ENCODE measurements at places on chromosomes 5 and 9. TPM values are rescaled to one million over a fixed set of nuclear protein-coding genes. Genes with fewer than 3 reads are reported as not detected.

DNA sequence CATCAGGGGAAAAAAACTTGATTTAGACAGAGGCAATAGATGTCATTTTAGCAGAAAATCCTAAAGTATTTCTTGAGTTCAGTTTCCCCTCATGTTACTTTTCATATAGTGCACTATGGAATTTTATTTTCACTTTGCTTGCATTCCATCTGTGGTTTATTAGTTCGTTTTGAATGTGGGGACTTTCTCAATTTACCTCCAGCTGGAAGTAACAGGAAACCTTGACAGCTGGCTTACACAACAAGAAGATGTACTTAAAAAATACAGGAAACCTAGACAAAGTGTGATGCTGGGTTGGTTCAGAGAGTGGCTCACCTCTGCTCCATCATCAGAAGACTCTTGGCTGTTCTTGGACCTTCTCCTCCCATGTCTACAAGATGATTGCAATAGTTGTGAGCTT is 567.0 kb downstream of the CETN3 start:
- no peaks in the 10 kb centered on the region for H3K27me3 ChIP-seq
- no peak for DNase-seq
- H3K27ac ChIP-seq: no peak overlapping the region
- H3K4me1 ChIP-seq: no peaks in the 10 kb centered on the region

DNA sequence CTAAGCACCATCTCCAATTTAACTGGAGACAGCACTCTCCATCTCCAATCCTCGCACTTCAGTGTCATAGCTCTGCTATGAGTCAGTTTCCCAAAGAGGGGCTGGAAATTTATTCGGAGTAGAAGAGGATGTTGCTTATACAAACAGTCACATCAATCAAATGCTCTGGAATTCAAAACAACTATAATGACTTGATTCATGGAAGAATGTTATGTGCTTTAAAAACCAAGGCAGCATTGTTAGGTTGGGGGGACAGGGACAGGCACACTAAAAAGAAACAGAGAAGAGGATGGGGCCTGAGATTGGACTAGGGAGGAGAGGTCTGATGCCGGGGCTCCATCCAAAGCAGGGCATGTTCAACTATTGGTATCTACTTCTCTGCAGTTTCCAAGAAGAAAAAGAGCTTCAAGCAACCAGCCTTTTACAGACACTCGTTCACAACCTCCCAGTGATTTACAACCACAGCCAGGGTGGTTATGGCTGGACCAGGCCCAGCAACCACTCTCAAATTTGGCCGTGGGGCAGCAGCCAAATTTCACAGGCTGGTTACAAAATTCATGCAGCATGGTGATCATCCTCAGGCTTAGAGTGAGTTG is 117.5 kb upstream of the ZNF366 start:
- peaks cover 23% of the 10 kb centered on the region for H3K4me1 ChIP-seq
- no peaks in the 10 kb centered on the region for H3K27me3 ChIP-seq
- no peak for DNase-seq
- H3K4me3 ChIP-seq: no peak overlapping the region

- peak overlapping the region; percentile 93 for H3K27ac ChIP-seq
- no peak overlapping the region for H3K4me3 ChIP-seq
- H3K36me3 ChIP-seq: no peaks in the 10 kb centered on the region
- no peaks in the 10 kb centered on the region for H3K27me3 ChIP-seq
- peaks cover 49% of the 10 kb centered on the region for H3K4me1 ChIP-seq
Observed at GRCh38 chr5:150136305-150137167, 19.1 kb downstream of the PDGFRB start.

DNA sequence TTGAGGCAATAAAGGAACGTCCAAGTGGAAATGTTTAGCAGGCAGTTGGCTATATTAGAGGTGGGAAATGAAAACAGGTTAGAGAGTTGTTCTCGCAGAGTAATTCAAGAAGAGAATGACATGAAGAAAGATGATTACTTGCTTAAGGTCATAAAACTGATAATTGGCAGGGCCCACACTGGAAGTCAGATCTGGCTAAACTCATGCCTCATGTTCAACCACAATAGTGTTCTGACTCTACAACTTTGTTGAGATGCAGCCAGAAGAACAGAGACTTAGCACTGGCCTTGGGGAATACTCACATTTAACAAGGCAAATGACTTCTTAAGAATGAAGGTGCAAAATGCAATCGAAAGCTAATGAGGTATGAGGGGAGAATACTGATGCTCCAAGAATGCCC is 27.2 kb upstream of the TNFSF8 start:
- H3K36me3 ChIP-seq: no peaks in the 10 kb centered on the region
- DNase-seq: no peak

GRCh38 chr5:83440826-83441225 is 30.7 kb upstream of the VCAN start:
- no peak overlapping the region for H3K27ac ChIP-seq
- H3K27me3 ChIP-seq: no peaks in the 10 kb centered on the region
- no peak for DNase-seq
- H3K4me3 ChIP-seq: no peak overlapping the region
- H3K36me3 ChIP-seq: no peaks in the 10 kb centered on the region

DNA sequence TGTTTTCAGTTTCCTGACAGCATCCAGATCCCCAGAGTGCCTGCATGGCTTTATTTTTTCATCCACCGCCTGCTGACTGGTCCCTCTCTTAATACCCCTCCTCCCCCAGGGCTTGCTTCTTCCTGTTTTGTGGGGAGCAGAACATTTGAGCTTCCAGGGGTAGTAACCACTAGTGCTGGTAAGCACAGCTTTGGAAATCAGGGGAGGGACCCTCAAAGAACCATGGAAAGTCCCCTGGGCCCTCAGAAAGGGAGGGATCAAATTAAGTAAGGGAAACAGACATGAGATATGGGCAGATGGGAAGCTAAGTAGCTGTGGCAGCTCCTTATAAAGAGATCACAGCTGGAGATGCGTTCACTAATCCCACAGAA is 26.8 kb downstream of the GRIA1 start:
- no peak for DNase-seq
- H3K4me1 ChIP-seq: no peaks in the 10 kb centered on the region
- no peaks in the 10 kb centered on the region for H3K36me3 ChIP-seq

DNA sequence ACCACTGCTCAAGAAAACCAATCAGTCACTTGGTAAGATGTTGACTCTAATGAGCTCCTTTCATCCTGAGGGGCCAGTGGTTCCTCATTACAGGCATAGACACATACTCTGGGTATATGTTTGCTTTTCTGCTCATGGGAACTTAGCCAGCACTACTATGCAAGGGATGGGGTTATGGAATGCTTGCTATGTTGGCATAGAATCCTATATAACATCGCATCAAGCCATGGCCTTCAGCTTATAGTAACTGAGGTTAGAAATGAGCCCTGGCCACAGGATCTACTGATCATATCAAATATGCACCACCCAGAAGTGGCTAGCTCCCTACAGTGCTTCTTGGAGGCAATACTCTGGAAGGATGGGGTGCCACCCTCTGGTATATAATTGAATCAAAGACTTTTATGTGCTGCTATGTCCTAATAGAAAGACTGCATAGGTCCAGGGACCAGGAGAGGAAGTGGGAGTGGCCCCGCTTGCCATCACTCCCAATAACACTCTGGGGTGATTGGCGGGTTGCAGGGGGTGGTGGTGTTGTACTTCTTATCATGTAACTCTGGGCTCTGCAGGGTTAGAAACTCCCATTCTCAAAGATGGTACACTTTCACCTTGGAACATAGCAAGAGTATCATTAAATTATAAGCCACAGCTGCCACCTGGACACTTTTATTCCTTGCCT is 70.3 kb downstream of the ZNF366 start:
- H3K4me3 ChIP-seq: no peak overlapping the region
- H3K36me3 ChIP-seq: no peaks in the 10 kb centered on the region
- no peak for DNase-seq

DNA sequence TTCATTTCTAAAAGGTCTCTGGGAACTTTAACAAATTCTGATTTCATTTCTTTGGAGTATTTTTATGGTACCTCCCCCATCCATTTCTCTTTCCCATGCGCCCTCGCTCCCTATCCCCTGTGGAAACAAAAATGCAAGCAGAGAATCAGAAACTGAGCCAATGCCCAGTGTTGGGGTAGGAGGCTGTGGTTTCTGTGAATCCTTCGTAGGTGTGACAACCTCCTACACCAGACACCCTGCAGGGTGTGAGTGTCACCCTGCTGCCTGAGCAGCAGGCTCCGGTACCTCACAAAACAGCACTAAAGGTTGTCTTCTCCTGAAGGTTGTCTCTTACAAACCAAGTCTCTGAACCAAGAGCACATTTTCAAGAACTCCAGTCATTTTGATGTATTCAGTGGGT is 103.8 kb upstream of the CTSL start:
- DNase-seq: no peak
- H3K4me3 ChIP-seq: no peak overlapping the region
- peaks cover 6% of the 10 kb centered on the region for H3K4me1 ChIP-seq
- no peaks in the 10 kb centered on the region for H3K36me3 ChIP-seq
- no peaks in the 10 kb centered on the region for H3K27me3 ChIP-seq

DNA sequence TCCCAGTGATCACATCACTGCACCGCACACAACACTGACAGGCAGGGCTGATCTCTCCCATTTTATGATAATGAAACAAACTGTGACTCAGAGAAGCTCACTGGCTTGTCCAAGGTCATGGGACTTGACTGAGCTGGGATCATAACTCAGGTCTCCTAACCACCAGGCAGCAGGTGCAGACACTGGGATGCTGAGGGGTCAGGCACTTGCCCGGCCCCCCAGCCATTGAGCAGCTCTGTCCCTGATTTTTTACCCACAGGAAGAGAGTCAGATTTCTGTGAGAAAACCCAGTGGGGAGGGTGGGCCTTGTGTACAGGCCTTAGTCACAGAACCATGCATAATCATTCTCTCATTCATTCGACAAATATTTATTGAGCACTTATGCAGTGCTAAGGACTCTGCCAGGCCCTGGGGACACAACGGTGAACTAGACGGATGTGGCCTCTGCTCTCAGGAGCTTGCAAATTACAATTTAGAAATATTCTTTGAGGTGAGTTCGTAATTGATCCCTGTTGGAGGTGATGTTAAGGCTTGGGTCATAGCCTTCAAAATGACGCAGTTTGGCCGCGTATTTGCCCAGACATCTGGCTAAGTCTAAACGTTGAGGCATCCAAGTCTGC is 54.5 kb upstream of the TGFBR1 start:
- H3K36me3 ChIP-seq: no peaks in the 10 kb centered on the region
- H3K4me3 ChIP-seq: no peak overlapping the region
- H3K4me1 ChIP-seq: peaks cover 20% of the 10 kb centered on the region
- DNase-seq: peak; percentile 48

DNA sequence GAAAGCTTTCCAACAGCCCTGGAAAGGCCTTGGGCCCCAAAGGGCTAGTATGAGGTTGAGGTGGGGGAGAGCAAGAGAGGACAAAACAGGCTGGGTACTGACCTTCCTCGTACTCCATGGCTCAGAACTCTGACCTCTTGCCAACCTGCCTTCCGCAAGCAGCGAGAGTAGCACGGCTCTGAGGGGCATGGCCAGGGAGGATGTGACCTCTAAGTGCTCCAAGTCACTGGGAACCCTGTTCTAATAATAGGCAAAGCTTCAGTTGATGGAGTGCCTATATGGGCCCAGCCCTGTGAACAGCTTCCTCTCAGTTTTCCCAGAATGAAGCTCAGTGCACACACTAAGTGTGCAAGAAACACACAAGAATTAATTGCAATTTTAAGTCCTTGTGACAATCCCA is 127.6 kb upstream of the GABRP start:
- H3K4me3 ChIP-seq: no peak overlapping the region
- DNase-seq: no peak
- H3K4me1 ChIP-seq: no peaks in the 10 kb centered on the region
- no peaks in the 10 kb centered on the region for H3K36me3 ChIP-seq

DNA sequence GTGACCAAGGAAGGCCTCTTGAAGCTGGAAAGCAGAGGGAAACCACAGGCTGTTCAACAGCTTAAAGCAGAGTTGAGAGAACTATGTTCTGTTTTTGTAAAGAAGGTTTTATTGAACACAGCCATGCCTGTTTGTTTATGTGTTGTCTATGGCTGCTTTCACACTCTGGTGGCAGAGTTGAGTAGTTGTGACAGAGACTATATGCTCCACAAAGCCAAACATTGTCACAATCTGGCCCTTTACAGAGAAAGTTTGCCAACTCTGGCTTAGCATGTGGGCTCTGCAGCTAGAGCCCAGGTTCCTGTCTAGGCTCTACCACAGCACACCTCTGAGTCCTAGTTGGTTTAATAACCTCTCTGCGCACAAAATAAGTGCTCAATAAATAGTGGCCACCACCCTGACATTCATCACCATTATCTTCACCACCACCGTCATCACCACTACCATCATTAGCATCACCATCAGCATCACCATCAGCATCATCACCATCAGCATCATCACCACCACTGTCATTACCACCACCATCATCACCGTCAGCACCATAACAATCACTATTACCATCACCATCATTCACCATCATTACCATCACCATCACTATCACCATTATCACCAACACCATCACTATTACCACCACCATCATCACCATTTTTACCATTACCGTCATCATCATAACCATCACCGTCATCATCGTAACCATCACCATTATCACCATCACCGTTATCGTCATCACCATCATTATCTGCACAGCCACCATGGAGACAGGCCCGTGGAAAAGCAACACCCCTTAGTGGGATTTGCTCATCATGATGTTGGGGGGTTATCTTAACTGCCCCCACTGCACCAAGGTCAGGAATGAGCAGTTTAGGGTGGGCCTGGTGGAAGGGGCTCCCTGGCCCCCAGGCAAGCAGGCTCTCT is 18.3 kb downstream of the AKNA start:
- no peak overlapping the region for H3K4me3 ChIP-seq
- peaks cover 28% of the 10 kb centered on the region for H3K4me1 ChIP-seq
- no peak overlapping the region for H3K27ac ChIP-seq
- H3K36me3 ChIP-seq: no peaks in the 10 kb centered on the region
- H3K27me3 ChIP-seq: no peaks in the 10 kb centered on the region

GRCh38 chr5:175564716-175565115 is 86.4 kb downstream of the SFXN1 start:
- H3K27ac ChIP-seq: no peak overlapping the region
- no peak for DNase-seq
- no peaks in the 10 kb centered on the region for H3K27me3 ChIP-seq
- peaks cover 4% of the 10 kb centered on the region for H3K4me1 ChIP-seq

DNA sequence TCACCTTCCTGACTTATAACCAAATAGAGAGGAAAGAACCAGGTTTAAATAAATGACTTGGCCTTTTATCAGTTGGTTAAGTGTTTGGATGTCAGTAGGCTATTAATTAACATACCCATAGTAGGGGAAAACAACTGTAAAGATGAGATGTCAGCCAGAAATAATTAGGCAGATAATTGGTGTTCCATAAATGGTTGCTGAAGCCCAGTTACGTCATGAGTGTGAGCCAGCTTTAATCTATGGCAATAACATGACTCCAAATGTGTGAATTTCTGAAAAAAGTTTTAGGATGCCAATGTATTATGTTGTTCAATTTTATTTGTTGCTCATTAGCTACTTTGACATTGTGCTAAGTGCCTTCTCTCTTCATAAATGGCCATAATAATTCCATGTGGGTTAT is 180.5 kb downstream of the FBXL7 start:
- no peaks in the 10 kb centered on the region for H3K36me3 ChIP-seq
- DNase-seq: no peak
- no peaks in the 10 kb centered on the region for H3K27me3 ChIP-seq
- no peak overlapping the region for H3K27ac ChIP-seq
- no peak overlapping the region for H3K4me3 ChIP-seq
- no peaks in the 10 kb centered on the region for H3K4me1 ChIP-seq

FOXD1 gene
- 1.9 TPM for polyA plus RNA-seq

DOCK8 gene
- 3.0 TPM for polyA plus RNA-seq

SPATA31E1 gene
- polyA plus RNA-seq: 0.05 TPM

DAB2 gene
- 130 TPM for polyA plus RNA-seq

GABRA6 gene
- not detected for polyA plus RNA-seq

CCDC183 gene
- polyA plus RNA-seq: 32.1 TPM

COL5A1 gene
- polyA plus RNA-seq: 347 TPM

DBH gene
- 0.32 TPM for polyA plus RNA-seq

PTGR1 gene
- 266 TPM for polyA plus RNA-seq
